GM12878 (cell line): ENCODE measurements at places on chromosomes 5 and 9. TPM values are rescaled to one million over a fixed set of nuclear protein-coding genes. Genes with fewer than 3 reads are reported as not detected.
A peak's percentile ranks its signal among the peaks of the same experiment; 100 is the strongest.

RUSC2 gene
- not detected in 2 replicates for total RNA-seq

GRCh38 chr5:63727583-63727982 lies 234.7 kb downstream of the HTR1A start:
- DNase-seq = no peak

- DNase-seq = no peak
Observed at GRCh38 chr5:172102218-172102870, 85.7 kb downstream of the STK10 start.

GNAQ gene
- 1.0 and 1.1 TPM in 2 replicates for total RNA-seq

DNA sequence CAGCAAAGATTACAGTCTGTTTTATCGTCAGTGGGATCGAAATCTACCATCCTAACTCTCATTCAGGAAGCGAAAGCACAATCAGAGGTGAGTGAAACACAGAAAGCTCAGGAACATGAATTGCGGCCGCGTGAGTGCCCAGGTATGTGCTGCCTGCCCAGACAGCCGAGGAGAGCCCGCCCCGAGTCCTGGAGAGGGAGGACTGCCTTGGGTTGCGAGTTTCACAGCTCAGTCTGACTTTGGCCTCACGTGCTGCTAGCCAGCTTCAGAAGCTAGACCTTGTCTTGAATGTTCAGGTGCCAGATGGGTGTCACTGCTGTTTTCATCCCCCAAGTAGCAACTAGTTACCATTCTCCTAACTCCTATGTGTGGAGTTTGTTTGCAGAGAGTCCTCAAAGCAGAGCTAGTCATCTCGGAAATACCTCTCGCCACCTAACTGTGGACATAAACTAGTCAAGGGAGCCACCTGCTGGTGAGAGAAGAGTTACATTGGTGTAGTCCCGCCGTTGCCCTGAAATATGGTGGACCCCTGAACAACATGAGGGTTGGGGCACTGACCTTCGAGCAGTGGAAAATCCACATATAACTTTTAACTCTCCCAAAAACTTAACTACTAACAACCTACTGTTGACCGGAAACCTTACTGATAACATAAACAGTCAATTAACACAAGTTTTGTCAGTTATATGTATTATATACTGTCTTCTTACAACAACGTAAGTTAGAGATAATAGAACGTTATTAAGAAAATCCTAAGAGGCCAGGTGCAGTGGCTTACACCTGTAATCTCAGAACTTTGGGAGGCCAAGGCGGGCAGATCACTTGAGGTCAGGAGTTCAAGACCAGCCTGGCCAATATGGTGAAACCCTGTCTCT lies 80.9 kb downstream of the GOLPH3 start:
- peak; percentile 17 for DNase-seq

DNA sequence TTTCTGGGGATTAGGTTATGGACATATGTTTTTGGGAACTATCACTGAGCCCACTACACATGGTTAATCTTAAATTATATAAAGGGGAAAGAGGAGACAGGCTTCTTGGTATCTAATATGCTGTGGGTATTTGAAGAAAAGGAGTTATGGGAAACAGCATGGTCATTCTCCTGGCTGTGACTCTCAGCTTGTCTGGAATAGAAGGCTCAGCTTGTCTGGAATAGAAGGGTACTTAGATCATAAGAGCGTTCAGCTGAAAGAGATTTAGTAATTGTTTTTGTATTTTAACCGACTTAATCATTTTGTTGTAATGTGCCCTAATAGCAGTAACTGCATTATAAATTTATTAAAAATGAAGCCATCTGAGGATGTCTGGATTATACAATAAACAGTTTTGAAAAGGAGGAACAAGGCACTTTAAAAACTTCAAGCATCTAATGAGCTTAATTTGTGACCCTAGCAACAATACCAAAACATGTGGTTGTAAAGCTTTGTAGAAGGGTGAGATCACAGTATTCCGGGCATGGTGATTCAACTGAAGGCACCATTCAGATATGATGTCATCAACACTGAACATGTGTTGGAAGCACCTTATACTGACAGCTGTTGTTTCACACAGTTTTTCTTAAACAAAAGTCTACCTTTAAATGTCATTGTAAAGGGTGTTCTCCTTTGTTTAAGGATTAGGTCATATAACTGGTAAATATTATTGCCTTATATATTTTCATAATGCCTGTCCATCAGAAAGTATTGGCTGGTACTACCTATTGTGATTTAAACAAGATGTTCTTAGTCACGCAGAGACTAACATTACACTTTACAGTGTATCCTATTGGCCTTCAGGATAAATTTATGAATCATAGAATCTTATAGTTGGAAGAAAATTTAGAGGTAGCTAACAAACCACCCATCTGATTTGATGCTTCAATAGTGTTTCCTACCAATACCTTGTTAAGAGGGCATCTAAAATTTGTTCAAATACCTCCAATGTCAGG lies 2174.1 kb upstream of the WWC1 start:
- no peak for DNase-seq

GRCh38 chr9:4077499-4078102 lies 222.3 kb downstream of the GLIS3 start:
- DNase-seq = no peak

ZBED3 gene
- total RNA-seq = 14.1 and 16.9 TPM in 2 replicates

DNA sequence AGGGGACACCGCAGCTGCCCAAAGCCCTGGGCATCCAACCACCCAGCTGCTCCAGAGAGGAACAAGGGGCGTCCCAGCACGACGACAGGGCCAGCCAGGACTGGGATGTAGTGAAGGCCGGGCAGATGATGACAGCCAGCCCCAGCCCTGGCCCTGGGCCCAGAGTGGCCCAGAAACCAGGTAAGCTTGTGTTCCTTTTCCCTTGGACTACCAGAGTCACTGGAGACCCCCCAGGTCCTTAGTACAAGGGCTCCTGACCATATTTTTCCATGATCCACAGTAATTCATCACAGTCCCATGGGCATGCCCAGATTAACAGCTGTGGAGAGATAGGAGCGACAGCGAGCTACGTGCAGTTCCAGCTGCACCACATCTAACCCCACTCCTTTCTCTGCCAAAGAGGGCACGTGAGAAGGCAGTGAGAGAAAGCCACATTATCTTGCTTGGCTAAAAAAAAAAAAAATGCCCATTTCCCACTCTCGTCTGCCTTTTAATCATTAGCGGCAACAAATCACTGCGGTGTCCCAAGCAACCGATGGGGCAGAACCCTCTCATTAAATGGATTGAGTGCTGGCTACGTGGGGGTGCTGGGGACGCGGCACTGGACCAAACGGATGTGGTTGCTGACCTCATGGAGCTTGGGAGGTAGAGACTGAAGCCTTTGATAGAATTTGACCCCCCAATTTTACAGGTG lies 21.7 kb upstream of the SYNPO start:
- no peak for DNase-seq

BNC2 gene
- total RNA-seq = 0.31 and 0.40 TPM in 2 replicates

PDE8B gene
- 0.05 TPM in 1 of 2 replicates, not detected in the other for total RNA-seq

DNA sequence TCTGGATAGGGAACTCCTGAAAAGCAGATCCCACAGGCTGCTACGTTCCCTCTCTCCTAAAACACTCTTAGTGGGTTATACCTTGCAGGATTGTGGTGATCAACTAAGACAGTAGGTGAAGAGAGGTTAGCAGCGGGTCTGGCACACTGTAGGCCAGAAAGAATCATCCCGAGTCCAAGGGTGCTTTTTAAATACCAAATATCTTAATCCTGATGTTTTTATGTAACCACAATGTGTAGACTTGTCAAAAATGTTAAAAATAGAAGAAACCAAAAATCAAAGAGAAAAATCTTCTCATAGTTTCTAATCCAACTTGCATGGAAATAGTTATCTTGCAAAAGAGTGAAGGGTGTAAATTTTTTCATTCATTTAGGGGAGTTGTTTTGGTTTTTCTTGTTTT lies 52.3 kb upstream of the IFNK start:
- DNase-seq = no peak

- no peak for DNase-seq
Observed at GRCh38 chr9:90240541-90240940, 402.1 kb downstream of the DIRAS2 start.
